Cerebellar cortex (tissue), 1 donor: ENCODE measurements at places on chromosomes 2 and 18.
A peak's percentile ranks its signal among the peaks of the same experiment; 100 is the strongest.

- no peak for DNase-seq
These were observed 796 bp upstream of the DYSF start for GRCh38 chr2:71452565-71452964.

DNA sequence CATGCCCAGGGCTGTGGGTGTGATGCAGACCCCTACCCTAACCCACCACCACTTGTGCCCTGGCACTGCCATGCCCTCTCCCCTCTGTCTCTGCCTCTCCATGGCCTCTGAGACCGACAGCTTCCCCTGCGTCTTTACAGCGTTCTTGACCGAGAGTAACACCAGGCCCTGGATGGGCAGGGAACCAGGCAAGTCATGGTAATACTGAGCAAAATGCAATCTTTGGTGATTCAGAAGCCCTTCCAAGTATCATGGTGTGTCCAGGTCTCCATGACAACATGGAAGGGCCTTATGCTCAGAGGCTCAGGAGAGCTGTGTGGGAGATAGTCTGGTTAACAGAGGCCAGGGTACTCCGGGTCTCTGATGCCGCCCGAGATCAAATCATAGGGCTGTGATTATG, 176.1 kb downstream of the KLHL29 start:
- no peak for DNase-seq

DNA sequence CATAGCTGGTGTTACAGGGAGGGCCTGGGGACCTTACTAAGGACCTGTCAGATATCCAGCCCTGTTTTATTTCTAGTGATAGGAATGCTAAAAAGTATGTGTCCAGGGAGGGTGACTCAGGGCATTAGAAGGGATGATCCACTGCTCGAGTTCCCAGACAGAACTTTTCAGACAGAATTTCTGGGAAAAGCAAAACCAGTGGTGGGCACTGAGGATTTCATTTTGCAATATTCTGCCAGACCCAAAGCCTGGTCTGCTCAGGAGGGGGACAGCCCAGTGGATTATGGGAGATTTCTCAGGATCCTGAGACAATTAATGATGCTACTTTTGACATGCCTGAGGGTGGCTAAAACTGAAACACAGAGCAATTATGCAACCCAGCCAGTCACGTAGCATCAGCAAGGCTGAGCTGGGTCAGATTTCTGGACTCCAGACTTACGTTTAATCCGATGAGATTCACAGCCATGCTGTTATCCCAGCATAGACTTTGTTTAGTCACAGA, 4.7 kb upstream of the KCNE4 start:
- DNase-seq, result no peak

GRCh38 chr18:13797157-13797611, 26.8 kb upstream of the MC5R start:
- DNase-seq, result no peak

GRCh38 chr2:6392966-6393365, 472.7 kb downstream of the CMPK2 start:
- no peak for DNase-seq

- DNase-seq, result no peak
These were observed 80.2 kb upstream of the GPC1 start for GRCh38 chr2:240355001-240355891.

GRCh38 chr2:100484390-100484789, 14.1 kb downstream of the NMS start:
- DNase-seq, result no peak

DNA sequence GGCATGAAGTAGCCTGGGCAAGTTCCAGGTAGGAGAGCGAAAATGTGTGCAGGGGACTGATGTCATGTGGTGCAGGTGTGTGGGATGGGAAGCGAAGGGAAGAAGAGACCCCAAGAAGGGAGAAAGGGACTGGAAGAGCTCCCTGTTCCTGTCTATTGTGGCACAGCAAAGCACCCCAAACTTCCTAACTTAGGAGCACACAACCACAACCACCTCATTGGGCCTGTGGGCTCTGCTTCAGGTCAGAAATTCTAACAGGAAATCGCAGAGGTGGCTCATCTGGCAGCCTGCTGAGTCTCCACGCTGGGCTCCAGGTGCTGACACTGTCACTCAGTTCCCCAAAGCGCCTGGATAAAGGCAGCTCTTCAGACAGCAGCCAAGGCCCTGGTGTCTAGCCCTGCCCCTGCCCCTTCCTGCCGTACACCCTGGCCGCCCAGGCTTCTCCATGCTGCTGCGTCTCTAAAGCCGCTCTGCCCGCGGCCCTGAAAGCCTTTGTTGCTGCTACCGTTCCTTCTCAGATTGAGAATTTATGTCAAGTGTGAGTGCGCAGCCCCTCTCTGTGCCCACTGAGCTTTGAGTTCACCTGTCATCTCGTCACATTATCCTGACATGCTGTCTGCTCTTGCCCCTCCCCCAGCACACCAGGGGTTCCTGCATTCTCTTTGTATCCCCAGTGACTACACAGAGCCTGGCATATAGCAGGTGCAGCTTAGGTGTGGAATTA, 140.2 kb upstream of the BCL2L11 start:
- no peak for DNase-seq

- DNase-seq, result no peak
These were observed 130.2 kb downstream of the CD226 start for GRCh38 chr18:69817335-69817940.

- DNase-seq, result no peak
These were observed 99.7 kb downstream of the SLC8A1 start for GRCh38 chr2:40352041-40352702.

DNA sequence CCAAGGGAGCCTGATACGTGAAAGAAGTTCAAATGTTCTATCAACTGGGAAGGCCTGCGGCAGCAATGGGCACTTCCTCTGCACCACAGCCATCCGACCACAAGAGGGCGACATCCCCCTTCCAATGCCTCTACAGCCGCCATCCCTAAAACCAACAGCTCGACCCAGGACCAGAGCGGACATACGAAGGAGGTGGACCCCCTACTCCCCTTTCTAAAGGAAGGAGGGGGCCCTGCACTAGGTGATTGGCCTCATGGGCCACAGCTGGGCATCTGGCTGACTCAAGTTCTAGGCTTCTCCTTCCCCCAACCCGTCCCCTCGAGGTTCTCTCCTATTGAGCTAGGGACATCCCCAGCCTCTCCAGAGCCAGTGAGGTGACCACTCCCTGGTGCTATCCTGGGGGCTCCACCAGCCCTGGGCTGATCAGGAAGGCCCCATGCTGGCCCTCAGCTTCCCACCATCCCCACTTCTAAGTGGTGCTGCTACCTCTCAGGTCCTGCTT, 217.2 kb downstream of the TNS1 start:
- DNase-seq, result peak; percentile 52

GRCh38 chr2:142878031-142878678, 691 bp downstream of the KYNU start:
- no peak for DNase-seq

GRCh38 chr18:6255116-6255705, 159.5 kb downstream of the L3MBTL4 start:
- DNase-seq, result no peak

GRCh38 chr2:37307500-37307899, 17.1 kb downstream of the PRKD3 start:
- no peak for DNase-seq

GRCh38 chr2:233691443-233692433, 952 bp upstream of the UGT1A6 start:
- DNase-seq, result no peak

DNA sequence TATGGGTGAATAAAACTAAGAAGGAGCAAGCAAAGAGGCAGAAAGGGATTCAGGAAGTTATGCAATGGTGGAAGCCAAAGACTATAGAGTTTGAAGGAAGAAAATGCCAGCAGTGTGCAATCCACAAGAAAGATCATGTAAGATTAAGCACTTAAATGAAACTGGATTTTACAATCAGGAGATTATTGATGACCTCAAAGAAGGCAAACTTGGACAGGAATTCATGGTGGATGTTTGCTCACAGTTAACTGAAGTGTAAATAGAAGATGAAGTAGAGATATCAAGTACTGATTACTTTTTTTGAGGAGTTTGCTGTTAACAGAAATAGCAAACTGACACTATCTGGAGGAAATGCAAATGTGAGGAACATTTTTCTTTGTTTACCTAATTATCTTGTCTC, 308.9 kb downstream of the RND3 start:
- DNase-seq, result no peak

DNA sequence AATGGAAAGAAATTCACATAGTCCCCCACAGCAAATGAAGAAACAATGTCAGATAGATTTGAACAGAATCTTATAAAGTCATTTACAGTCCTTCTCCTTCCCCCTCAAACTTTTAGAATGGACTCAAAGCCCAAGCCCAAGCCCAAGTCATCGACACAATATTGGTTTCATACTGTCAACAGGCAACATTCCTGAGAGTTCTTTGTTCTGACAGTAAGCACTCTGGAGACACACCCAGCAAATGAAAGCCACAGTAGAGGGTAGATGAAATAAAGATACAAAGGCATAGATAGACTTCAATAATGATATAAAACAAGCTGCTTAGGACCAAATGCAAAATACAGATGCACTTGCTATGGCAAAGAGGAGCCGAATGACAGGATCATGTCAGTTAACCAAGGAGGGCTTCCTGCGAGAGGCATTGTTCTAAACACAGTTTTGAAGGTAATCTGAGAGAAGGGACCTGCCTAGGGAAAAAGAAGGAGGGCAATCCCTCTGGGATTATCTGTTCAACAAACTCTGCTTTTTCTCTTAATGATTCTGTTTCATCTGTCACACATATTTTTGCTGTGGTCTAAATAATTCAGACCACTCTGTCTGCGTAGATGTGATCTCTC, 97.1 kb upstream of the MAP4K3 start:
- no peak for DNase-seq

- DNase-seq, result no peak
These were observed 169.1 kb downstream of the RPIA start for GRCh38 chr2:88860421-88861075.

GRCh38 chr2:88452565-88452905, at the start of gene FOXI3:
Gene FOXI3 (minus strand): TSS chr2:88452693. CDS start chr2:88452535, 158 bp downstream.
- DNase-seq, result no peak

GRCh38 chr2:23363831-23364230, 21.1 kb upstream of the KLHL29 start:
- DNase-seq, result no peak

DNA sequence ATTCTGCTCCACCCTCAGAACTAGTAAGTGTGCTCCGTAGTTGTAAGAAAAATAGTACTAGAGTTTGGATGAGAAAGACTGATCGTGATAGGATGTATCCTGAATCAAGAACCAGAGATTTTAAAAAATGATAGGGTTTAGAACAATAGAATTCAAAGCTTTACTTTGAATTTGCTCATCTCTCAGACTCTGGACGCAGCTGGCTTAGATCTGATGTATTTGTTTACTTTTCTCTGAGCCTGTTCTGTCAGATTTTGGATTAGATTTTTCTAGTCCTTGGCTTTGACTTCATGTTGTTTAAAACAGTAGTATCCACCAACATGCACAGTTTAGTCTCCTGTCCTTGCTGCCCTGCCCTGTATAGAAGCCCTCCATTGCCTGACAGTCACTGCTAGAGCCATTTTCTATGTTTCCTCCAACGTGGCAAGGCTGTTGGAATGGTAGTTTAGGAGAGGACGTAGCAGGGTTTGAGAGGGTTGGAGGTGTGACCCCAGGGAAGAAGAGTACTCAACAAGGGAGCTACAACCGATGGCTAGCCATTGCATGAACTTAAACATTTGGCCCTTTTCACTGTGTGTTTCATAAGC, 92.4 kb downstream of the MYO3B start:
- DNase-seq, result no peak

GRCh38 chr2:26691161-26691560, 1.4 kb upstream of the KCNK3 start:
- DNase-seq, result no peak
